ENCODE measurements at places on chromosomes 2 and 18.

GRCh38 chr2:88737385-88737784, 45.9 kb downstream of the RPIA start:
- peak; percentile 66 for DNase-seq

DNA sequence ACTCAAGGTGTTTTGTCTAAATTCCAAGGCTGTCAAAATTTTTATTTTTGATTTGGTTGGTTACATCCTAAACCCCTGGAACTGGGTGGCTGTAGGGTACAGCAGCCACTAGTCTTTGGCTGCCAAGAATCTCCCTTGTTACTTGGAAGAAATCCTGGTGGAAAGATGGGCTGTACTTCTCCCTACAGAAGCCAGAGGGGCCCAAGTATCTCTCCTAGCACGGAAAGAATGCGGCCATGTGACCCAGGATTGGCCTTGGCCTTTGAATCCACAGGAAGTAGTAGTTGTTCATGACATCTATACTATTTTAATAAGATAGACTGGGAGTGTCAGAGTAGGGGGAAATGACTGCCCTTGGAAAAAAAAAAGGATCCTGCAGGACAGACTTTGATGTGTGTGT, 54.4 kb upstream of the MYO3B start:
- DNase-seq: no peak

GRCh38 chr2:20423847-20424246, 23.0 kb upstream of the RHOB start:
- DNase-seq: no peak

DNA sequence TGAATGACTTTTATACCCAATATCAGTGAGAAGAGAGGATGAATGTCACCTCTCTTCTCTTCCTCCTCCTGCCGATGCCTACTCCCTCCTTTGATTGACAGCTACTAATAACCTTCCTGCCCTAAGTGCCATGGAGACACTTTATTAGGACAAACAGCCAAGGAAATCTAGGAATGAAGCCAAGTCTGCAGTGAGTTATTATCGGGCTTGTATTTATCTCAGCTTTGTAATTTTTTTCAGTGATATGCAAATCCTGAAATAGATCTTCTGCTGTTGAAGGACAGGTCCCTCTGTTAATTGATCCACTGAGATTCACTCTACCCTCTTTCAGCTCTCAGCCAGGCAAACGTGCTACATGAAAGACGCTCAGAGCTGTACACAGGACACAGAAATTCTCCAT, 686.7 kb downstream of the TMEM182 start:
- DNase-seq: no peak

DNA sequence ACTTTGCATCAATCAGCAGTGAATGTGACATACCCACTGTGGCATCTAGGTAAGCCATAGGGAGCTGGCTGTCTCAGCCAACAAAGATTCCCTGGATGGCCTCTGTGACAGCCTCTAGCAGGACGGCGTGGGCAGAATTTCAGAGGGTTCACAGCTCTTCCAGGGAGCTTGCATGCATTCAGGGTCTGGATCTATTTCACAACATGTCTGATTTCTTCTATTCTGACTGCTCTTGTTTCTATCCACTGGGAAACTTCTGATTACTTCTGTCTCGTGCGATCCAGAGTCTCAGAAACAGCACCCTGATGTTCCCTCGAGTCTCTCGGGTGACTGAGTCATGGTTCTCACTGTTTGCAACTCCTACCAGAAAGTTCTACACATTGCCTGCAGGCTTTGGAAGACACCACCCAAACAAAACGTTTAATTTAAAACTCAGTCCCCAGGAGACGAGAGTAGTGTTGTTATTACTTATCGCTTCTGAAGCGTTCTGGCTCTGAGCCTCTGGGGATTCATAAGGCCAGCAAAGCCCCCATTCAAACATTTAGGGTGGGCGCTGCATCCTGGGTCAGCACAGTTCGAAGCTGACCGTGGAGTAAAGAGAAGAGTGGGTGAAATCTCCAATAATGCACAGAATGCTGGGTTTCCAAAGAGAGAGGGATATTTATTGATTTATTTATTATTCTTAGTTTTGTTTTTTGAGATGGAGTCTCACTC, 41.9 kb upstream of the ODC1 start:
- DNase-seq: no peak

DNA sequence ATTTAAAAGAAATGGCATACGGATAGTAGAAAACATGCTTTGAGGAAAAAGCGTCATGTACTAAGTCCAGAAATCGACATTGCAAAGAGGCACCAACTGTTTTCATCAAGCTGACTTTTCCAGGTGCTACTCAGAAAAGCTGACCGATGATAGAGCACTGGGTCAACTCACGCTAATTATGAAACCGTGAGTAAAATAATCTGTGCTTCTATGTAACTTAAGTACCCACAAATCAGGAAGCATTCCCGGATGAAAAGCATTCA, 353 bp upstream of the NUP35 start:
- DNase-seq: no peak

- DNase-seq: no peak
Measured at GRCh38 chr2:101796825-101797600, 99.5 kb downstream of the MAP4K4 start.

- no peak for DNase-seq
Measured at GRCh38 chr2:96207073-96207773, 1.4 kb downstream of the STARD7 start.

DNA sequence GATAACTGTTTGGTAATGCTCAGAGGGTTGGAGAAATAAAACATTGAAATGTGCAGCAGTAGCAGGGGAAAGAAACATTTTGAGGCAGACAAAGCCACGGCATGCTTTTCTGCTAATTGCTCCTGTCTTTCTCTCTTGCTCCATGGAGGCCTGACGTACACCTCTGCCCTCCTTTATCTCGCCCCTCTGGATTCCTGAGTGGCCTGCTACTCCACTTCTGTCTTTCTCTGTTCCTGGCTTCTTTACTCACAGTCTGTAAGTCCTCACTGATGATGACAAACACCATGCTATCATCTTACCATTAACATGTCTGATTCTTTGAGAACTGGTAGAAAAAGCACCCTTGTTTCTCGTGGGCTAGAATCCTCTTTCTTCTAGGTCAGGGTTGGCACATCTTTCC, 392.9 kb downstream of the MEIS1 start:
- DNase-seq: no peak

DNA sequence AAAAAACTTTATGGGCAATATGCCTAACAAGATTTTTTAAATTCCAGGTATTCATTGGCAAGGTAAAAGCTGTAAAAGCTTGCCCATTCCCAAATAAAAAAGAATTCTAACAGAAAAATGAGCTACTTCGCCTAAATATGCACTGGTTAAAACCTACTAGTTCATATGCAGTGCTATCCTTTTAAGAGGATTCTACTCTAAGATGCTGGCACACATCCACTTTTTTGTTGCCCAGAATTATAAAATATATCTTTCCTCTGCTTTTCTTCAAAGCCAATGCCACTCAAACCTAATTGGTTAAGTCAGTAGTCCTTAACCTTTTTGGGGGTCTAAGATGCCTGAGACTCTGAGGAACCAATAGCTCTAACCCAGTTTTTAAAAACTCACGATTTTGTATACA, 3.2 kb downstream of the XPO1 start:
- DNase-seq: no peak

- no peak for DNase-seq
Measured at GRCh38 chr2:120802158-120802557, 66.5 kb downstream of the GLI2 start.

DNA sequence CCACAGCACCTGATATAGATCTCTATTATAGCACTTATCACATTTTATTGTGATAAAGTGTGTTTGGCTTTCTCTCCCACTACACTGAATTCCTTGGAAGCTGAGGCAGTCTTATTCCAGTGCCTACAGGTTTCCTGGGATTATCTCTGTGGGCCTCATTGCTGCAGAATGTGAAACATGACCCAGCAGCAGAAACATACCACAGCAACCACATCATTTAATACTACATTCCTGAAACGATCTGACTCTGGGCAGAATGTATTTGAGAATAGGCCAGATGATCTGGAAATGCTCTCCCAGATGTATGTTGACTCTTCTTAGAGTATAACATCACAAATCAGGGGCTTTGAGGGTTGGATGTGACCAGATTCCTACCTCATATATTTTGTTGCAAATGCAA, 323.5 kb upstream of the TANK start:
- DNase-seq: no peak

- peak; percentile 32 for DNase-seq
Measured at GRCh38 chr2:168457190-168457895, 1.3 kb downstream of the CERS6 start.

- DNase-seq: no peak
Measured at GRCh38 chr2:199118673-199119112, 339.0 kb downstream of the SATB2 start.

GRCh38 chr2:62036761-62037250, 131.3 kb downstream of the COMMD1 start:
- no peak for DNase-seq

- no peak for DNase-seq
Measured at GRCh38 chr2:63132020-63132419, 81.4 kb downstream of the OTX1 start.

DNA sequence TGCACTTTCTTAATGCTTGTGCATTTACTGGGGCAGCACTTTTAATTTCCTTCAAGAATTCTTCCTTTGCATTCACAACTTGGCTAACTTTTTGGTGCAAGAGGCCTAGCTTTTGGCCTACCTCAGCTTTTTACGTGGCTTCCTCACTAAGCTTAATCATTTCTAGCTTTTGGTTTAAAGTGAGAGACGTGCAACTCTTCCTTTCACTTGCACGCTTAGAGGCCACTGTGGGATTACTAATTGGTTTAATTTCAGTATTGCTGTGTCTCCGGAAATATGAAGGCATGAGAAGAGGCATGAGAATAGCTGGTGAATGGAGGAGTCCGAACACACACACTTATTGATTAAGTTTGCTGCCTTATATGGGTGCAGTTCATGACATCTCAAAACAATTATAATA, 354.1 kb downstream of the DLGAP1 start:
- no peak for DNase-seq
